Suppressor macrophage treated with lipopolysaccharide for 1 hour (primary cell): ENCODE measurements at places on chromosomes 7 and 10.

- no peak for DNase-seq
These were observed 134.6 kb upstream of the FGFR2 start for GRCh38 chr10:121732656-121733445.

DNA sequence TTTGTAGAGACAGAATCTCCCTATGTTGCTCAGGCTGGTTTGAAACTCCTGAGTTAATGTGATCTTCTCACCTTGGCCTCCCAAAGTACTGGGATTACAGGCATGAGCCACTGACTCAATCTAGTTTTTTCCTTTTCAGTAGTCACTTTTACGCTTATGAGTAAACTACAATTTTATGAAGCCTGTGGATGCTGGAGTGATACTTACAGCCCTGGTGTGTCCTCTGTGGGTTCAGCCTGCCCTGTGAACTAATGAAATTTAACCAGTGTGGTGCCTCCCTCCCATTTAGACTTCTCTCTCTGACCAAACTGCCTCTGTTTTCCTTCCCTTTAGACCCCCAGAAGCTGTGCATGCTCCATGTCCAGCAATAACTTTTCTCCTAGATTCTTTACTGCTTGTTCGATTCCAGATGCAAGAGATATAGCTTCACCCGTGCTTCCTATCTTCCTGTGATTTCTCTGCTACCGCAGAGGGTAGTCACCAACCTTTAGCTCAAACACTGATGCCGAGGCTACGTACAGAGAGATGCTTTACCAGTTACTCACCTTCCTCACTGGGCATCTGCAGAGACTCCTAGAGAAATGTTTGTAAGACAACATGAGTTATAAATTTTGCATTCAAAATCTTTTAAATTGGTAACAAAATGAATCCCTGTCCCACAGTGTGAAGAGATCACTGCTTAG is 90.8 kb downstream of the KIAA1217 start:
- no peak for DNase-seq

- peak; percentile 54 for DNase-seq
These were observed at the start of gene FAM131B for GRCh38 chr7:143362131-143363015. Gene FAM131B (minus strand): TSS chr7:143362713. CDS start chr7:143362603, 110 bp downstream.

DNA sequence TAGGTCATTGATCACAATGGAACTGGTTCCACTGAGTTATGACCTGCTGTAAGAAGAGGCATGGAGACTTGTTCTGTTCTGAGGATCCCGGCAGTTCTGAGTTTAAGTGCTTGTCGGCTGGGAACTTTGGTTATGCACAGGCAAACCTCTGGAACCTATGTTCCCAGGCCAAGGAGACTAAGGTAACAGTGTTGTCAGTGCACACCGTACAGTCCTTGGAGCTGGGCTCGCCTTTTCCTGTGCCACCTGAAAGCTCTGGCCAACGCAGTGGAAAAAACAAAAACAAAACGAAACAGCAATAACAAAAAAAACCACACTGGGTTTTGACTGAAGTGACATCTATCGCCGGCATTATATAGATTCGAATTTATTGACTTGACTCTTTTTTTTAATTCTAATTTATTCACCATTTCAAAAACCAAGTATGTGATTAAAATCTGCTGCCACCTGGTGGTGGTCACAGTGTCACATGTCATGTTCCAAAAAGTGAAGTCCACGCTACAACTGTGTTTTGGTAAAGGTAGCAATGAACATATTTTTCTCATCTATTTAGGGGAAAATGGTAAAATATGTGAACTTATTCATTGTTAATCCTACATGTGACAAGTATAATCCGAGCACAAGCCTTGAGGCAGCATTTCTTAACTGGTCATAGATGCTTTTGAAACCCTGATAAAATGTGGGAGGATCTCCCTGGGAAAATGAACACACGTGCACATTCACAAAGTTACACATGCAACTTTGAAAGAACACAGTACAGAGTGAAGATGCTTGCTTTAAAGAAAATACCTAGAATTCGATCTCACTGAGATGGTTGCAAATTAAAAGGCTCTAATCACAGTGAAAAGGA is 113.8 kb upstream of the PPP2R2D start:
- peak; percentile 60 for DNase-seq

DNA sequence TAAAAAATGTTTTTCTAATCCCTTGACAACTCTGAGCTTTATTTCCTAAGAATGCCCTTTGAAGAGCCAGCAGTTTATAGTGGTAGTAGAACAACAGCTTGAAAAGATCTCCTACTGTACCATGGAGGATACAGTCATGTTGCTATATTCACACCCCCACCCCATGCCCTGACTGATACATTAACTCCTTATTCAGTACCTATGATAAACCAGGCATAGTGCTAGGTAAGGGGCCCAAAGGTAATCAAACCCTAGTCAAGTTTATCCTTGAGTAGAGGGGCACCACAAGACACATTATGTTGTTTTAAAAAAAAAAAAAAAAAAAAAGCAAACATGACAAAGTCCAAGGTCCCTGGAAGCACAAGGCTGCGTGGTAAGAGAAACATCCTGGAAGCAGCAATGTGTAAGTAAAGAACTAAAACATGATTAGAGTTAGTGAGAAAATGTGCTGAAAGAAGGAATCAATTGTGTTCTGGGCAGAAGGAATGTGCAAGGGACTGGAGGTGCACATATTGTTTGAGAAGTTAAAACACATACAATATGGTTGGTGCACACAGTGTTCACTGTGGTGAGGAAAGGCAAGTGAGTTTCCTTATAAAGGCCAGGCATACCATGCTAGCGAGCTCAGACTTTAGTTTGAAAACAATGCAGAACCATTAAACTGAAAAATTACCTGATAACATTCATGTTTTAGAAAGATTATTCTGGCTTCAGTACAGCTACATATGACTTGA is 51.2 kb downstream of the PDE1C start:
- no peak for DNase-seq

DNA sequence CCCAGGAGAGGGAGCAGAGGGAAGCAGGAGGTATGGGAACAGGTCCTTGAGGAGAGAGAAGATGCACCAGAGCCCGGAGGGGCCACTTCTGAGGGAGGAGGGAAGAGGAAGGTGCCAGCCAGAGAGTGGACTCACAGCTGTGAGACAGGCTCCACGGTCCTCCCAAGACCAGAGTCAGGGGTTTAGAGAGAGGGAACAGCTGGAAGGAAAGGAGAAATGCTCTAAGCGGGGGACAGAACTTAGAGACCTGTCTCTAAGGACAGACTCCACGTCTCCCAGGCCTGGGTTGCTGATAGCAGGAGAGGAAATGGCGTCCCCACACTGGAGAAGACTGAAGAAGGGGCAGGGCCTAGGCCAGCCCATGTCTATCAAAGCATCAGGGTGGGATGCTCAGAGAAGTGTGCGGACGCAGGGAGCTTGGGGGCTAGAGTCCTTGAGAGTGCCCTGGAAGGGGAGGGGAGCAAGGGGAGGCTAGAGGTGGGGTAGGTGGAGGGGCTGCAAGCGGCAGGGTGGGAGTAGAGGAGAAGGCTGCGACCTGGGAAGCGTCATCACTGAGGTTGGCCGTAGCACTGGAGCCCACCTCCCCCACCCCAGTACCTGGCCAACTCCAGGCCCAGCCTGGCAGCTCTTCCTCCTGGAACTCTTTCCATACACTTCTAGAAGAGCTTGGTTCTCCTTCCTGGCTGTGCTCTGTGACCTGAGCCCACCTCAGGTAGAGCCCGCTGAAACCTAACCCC is 25.6 kb upstream of the GRID1 start:
- no peak for DNase-seq

GRCh38 chr7:134318443-134318842 is 1.7 kb upstream of the SLC35B4 start:
- no peak for DNase-seq

GRCh38 chr10:104339469-104340110 is 1.3 kb upstream of the ITPRIP start:
- DNase-seq, result peak; percentile 83

- no peak for DNase-seq
These were observed 10.2 kb downstream of the APBB1IP start for GRCh38 chr10:26448292-26448691.

DNA sequence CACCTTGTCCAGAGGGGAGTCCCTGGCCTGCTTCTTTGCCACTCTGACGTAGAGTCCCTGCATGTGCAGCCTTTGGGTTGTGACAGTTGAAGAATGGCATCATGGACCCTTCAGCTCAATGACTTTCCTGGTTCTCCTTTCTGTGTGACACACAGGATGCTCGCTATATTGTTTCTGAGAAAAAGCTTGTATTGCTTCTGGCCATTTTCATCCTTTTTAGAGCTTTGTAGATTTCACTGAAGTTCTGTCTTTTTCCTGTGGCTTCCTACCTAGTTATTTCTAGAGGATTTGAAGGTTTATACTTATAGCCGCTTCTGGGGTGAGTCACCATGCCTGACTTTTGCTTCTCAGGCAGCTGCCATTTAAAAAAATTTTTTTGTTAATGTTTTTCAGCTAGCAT is 27.0 kb downstream of the SND1 start:
- DNase-seq, result no peak

GRCh38 chr7:123271856-123272255 is 72.1 kb upstream of the SLC13A1 start:
- no peak for DNase-seq

DNA sequence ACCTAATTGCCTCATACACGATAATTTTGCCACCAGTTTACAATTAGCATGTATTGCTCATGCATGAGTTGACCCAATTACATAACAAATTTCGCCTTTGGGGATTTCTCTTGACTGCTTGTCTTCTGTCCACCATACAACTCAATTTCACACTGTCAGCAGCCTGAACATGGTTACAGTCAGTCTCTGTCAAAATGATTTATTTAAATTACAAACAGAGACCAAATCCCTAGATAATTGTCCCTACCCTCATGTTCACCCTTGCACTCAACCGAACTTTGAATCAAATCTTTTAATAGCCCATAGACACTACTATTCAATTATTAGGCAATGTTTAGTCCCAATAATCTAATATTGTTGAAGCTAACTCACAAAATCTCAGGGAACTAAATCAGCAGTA is 59.7 kb upstream of the NEBL start:
- no peak for DNase-seq

DNA sequence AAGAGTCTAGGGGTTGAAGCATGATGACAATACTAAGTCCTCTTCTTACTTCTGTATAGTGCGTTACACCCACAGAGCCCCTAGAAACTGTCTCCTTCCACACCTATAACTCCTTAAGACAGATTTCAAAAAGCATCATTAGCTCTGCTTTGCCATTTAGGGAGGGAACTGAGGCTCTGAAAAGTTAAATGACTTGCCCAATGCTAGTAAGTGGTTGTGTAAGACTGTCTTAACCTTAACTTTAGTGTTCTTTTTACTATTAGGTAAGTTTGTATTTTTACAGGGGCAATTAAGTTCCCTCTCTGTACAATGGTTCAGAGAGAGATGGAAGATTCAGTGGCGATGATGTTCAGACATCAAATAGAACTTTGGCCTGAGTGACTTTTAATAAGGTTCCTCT is 72.7 kb upstream of the ASAH2 start:
- DNase-seq, result peak; percentile 54

- peak; percentile 97 for DNase-seq
These were observed 27.2 kb downstream of the EZH2 start for GRCh38 chr7:148856891-148857290.

DNA sequence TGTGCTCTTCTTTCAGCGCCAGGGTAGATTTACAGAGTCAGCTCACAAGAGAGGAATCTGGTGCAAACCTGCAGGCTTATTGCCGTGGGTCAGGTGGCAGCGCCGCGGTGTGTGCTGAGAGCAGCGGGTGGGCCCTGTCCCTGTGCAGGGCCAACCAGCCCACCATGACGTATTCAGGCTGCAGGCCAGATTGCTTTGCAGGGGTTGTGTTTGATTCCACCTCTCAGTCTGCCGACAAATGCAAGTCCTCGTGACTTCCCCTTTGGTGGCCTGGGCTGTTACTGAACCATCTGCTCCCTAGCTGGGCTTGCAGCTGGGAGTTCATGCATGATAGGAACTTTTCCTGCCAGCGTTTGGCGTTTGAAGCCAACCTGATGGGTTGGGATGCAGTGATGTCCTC is 66.7 kb upstream of the LEP start:
- DNase-seq, result peak; percentile 57

- DNase-seq, result no peak
These were observed 13.3 kb upstream of the EPC1 start for GRCh38 chr10:32360241-32360640.

- peak; percentile 58 for DNase-seq
These were observed 20.9 kb downstream of the RGS10 start for GRCh38 chr10:119521443-119522204.

DNA sequence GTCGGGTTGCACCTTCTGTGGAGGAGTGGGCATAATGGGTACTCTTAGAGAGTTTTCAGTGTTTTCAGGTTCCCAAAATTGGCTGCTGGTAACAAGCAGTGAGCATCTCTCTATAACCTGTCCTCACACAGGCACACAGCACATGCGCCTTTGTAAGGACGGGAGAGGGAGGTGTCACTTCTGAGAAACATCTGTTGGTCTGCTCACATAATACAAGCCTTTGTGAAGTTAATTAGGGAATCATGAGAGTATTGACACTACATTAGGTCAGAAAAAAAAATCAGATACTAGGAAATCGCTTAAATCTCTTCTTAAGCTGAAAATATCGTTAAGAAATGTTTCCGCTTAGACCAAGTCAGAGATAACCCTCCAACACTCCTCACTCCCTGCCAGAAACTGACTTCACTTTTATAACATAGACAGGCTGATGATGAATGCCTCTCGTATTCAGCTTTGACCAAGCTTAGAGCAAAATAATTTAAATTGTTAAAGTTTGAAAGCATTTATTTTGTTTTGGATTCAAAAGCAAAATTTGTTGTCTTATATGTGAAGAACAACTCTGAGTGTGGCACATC is 769.7 kb downstream of the TNS3 start:
- no peak for DNase-seq

GRCh38 chr7:28263622-28264271 is 83.2 kb upstream of the JAZF1 start:
- no peak for DNase-seq

DNA sequence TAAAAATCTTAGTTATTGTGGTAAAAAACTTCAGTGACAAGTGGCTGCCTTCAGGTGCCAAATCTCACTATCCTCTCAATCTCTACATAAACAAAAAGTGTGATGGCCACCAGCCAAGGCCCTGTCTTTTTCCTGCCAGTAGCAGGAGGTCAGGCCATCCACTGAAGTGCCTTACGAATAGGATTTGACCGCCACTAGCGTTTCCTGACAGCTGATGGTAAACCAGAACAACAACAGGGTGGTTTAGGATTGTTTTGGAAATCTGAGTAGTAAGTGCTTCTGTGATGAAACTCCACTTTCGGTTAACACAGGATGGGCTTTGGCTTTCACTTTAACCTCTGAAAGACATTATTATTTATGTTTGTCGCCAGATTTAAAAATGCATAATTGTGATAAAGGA is 55.7 kb upstream of the OGDHL start:
- no peak for DNase-seq
